ENCODE measurements at places on chromosomes 11 and 22.

DNA sequence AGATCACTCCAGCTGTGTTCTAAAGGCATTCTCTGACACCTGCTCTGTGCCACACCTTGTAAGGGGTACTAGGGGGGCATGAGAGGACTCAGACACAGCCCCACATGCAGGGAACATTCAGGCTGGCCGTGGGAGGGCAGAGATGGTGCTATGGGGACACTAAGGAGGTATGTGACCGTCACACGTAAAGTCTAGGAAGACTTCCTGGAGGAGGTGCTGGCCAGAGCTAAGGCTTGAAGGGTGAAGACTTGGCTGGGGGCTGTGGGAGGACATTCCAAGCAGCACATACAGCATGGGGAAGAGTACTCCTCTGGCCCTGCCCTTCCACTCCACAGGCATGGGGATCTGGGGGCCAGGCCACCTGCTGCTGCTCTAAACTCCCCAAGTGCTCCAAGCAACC is 48.5 kb upstream of the TCF20 start:
- no peaks in the 10 kb centered on the region for H3K36me3 ChIP-seq
- H3K27me3 ChIP-seq: no peaks in the 10 kb centered on the region
- no peak for DNase-seq
- no peak overlapping the region for H3K27ac ChIP-seq

DNA sequence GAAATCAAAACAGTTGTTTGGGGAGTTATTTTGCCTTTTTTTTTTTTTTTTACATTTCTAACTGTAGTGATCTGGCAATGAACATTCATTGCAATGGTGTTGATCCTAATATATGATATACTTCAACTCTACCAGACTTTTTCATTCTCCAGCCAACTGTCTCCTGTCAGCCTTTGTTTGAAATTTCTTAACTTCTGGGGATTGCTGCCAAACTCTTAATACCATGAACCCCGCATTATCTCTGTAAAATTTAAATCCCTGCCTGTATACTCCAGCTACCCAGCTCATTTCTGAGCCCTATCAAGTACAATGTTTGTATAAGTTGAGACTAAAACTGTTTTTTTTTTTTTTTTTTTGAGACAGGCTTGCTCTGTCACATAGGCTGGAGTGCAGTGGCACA is 280.7 kb downstream of the TTC28 start:
- H3K27ac ChIP-seq: no peak overlapping the region
- H3K4me3 ChIP-seq: no peak overlapping the region
- DNase-seq: no peak
- H3K4me1 ChIP-seq: peaks cover 14% of the 10 kb centered on the region

DNA sequence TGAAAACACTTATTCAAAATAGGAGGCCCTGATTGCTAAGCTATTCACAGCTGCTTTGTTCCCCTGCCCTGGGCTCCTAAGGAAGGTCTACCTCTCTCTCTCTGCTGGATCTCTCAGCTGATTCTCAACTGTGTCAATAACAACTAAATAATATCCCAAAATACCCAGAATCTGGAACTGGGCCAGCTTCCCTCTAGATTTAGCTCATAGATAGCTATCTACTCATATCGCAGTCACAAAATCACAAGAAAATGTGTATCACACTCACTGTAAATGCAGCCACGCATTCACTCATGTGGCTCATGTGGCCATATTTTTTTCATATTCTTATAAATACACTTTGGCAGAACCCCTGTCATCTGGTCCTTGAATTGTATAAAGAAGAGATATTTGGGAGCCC is 555.1 kb downstream of the OPCML start:
- H3K4me1 ChIP-seq: peaks cover 2% of the 10 kb centered on the region
- H3K27me3 ChIP-seq: no peaks in the 10 kb centered on the region
- no peak overlapping the region for H3K4me3 ChIP-seq
- H3K27ac ChIP-seq: no peak overlapping the region
- DNase-seq: no peak

DNA sequence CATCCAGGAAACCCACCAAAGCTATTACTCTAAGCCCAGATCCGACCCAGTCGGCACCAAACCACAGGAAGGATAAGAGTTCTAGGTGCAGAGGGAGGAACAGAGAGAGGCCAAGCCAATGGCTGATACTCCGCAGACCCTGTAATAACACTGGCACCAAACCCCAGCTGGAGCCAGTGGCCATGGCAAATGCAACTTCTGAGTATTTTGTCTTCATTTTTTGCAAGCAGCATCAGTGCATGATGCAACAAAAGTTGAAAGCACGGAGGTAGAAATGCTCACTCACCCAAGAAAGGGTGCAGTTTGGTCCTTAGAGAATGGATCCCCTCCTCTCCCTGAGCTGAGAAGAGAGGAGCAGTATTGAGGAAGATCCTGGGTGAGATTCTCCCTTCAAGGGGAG is 2.8 kb downstream of the TMEM121B start:
- DNase-seq: no peak
- H3K36me3 ChIP-seq: no peaks in the 10 kb centered on the region
- no peak overlapping the region for H3K4me3 ChIP-seq
- no peak overlapping the region for H3K27ac ChIP-seq

- H3K36me3 ChIP-seq: no peaks in the 10 kb centered on the region
- H3K27ac ChIP-seq: no peak overlapping the region
- peaks cover 16% of the 10 kb centered on the region for H3K4me1 ChIP-seq
These were observed 31.5 kb downstream of the PACSIN2 start for GRCh38 chr22:42983470-42983869.

- peak; percentile 76 for DNase-seq
- no peaks in the 10 kb centered on the region for H3K36me3 ChIP-seq
- peaks cover 10% of the 10 kb centered on the region for H3K4me1 ChIP-seq
- H3K27me3 ChIP-seq: no peaks in the 10 kb centered on the region
- peak within 1 kb of the TSS; percentile 93 for H3K27ac ChIP-seq
- H3K4me3 ChIP-seq: no peak within 1 kb of the TSS
These were observed at the start of gene OR5A2 for GRCh38 chr11:59426361-59427067. Gene OR5A2 (minus strand): TSS chr11:59426413. CDS start chr11:59422953, 3,460 bp downstream.

- no peak overlapping the region for H3K27ac ChIP-seq
- peaks cover 3% of the 10 kb centered on the region for H3K36me3 ChIP-seq
- no peak for DNase-seq
- H3K4me1 ChIP-seq: peaks cover 22% of the 10 kb centered on the region
These were observed 23.0 kb downstream of the NECTIN1 start for GRCh38 chr11:119706029-119706428.

- H3K27me3 ChIP-seq: no peaks in the 10 kb centered on the region
- H3K27ac ChIP-seq: no peak overlapping the region
- no peak for DNase-seq
- H3K4me3 ChIP-seq: no peak overlapping the region
- peaks cover 10% of the 10 kb centered on the region for H3K4me1 ChIP-seq
- no peaks in the 10 kb centered on the region for H3K36me3 ChIP-seq
These were observed 1057.2 kb downstream of the NTM start for GRCh38 chr11:132427611-132428010.

GRCh38 chr11:62120001-62120400 is 3.8 kb upstream of the INCENP start:
- peaks cover 4% of the 10 kb centered on the region for H3K4me1 ChIP-seq
- no peaks in the 10 kb centered on the region for H3K27me3 ChIP-seq
- H3K27ac ChIP-seq: no peak overlapping the region
- no peak for DNase-seq

GRCh38 chr11:6504166-6504565 is 7.1 kb downstream of the DNHD1 start:
- no peak overlapping the region for H3K4me3 ChIP-seq
- H3K27me3 ChIP-seq: no peaks in the 10 kb centered on the region
- H3K4me1 ChIP-seq: no peaks in the 10 kb centered on the region
- no peak overlapping the region for H3K27ac ChIP-seq
- DNase-seq: no peak

- no peak overlapping the region for H3K4me3 ChIP-seq
These were observed 1.5 kb downstream of the KREMEN1 start for GRCh38 chr22:29074276-29074772.

GRCh38 chr11:7253800-7254199 is 2.1 kb downstream of the SYT9 start:
- H3K36me3 ChIP-seq: no peaks in the 10 kb centered on the region
- H3K4me1 ChIP-seq: no peaks in the 10 kb centered on the region
- H3K4me3 ChIP-seq: no peak overlapping the region
- no peak for DNase-seq

- peak overlapping the region; percentile 83 for H3K4me3 ChIP-seq
- H3K4me1 ChIP-seq: no peaks in the 10 kb centered on the region
- no peak overlapping the region for H3K27ac ChIP-seq
- H3K27me3 ChIP-seq: peaks cover 6% of the 10 kb centered on the region
These were observed 1.4 kb downstream of the TRPC6 start for GRCh38 chr11:101582236-101582988.

- peak overlapping the region; percentile 57 for H3K27ac ChIP-seq
- no peaks in the 10 kb centered on the region for H3K36me3 ChIP-seq
- no peaks in the 10 kb centered on the region for H3K27me3 ChIP-seq
- no peak for DNase-seq
- peaks cover 42% of the 10 kb centered on the region for H3K4me1 ChIP-seq
These were observed 143.1 kb upstream of the RASSF10 start for GRCh38 chr11:12865863-12866595.

- H3K4me1 ChIP-seq: no peaks in the 10 kb centered on the region
- H3K4me3 ChIP-seq: no peak overlapping the region
- peaks cover 4% of the 10 kb centered on the region for H3K27me3 ChIP-seq
- no peak overlapping the region for H3K27ac ChIP-seq
These were observed 82.2 kb upstream of the SEPTIN5 start for GRCh38 chr22:19631899-19632667.

- no peak overlapping the region for H3K4me3 ChIP-seq
- H3K36me3 ChIP-seq: no peaks in the 10 kb centered on the region
- peaks cover 96% of the 10 kb centered on the region for H3K27me3 ChIP-seq
- H3K27ac ChIP-seq: no peak overlapping the region
- H3K4me1 ChIP-seq: peaks cover 10% of the 10 kb centered on the region
These were observed 1.0 kb upstream of the TBX1 start for GRCh38 chr22:19759427-19760057.

DNA sequence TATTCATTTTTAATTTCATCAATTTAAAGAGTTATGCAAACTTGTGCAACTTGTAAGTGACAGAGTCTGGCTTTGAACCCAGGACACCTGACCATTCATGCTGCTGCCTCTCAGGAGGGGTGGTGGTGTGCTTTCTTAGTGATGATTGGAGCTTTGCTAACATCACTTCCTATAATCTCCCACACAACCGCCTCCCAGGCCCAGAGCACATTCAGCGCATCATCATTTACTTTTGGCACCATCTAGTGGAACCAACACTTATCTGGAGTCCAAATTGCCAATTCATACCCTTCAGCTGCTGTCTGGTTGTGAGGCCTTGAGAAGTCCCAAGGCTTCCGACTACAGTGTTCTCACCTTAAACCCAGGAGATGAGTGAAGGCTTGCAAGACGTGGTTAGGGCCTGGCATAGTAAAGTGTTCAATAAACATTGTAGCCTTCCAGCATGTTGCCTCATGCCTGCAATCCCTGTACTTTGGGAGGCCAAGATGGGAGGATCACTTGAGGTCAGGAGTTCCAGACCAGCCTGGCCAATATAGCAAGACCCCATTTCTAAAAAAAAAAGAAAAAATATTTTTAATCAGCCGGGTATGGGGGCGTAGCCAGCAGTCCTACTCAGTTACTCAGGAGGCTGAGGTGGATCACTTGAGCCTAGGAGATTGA is 1.1 kb upstream of the TTLL1 start:
- peaks cover 4% of the 10 kb centered on the region for H3K4me1 ChIP-seq
- H3K4me3 ChIP-seq: no peak overlapping the region
- no peak for DNase-seq
- H3K27me3 ChIP-seq: no peaks in the 10 kb centered on the region
- H3K36me3 ChIP-seq: peaks cover 8% of the 10 kb centered on the region
- H3K27ac ChIP-seq: no peak overlapping the region

GRCh38 chr11:28606930-28607329 is 498.7 kb downstream of the METTL15 start:
- no peaks in the 10 kb centered on the region for H3K36me3 ChIP-seq
- H3K4me3 ChIP-seq: no peak overlapping the region
- DNase-seq: no peak
- H3K27ac ChIP-seq: no peak overlapping the region

DNA sequence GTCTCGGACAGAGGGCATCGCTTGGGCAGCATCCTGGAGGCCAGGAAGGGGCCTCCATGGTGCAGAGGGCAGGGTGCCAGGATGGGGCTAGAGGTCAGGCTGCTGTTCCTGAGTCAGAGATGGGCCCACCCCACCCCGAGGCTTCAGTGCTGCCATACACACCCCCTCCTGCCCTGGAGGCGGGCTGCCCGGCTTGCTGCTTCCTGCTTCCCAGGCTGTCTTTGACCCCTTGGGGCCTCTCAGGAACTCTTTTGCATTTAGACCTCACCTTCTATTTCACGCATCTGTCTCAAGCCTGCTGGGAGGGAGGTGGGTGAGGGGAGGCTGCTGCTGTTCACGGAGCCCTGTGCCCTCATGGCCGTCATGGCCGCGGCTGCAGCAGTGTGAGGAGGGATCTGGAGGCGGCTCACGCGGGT is 6.6 kb upstream of the GRAMD4 start:
- H3K4me3 ChIP-seq: no peak overlapping the region
- H3K27ac ChIP-seq: no peak overlapping the region
- peaks cover 23% of the 10 kb centered on the region for H3K4me1 ChIP-seq
- H3K27me3 ChIP-seq: no peaks in the 10 kb centered on the region
- no peaks in the 10 kb centered on the region for H3K36me3 ChIP-seq
- DNase-seq: no peak

DNA sequence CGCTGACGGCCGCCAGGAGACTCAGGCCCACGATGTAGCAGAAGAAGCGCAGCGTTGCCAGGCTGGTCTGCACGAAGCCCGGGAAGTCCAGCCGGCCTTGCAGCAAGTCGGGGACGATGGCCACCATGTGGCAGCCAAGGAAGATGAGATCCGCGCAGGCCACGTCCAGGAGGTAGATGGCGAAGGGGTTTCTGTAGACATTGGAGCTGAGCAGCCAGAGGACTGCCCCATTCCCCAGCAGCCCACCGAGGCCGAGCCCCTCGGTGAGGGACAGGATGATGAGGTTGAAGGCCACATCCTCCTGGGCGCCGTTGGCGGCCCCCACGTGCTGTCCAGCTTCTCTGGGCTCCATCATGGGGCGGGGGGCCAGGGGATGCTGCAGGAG is 3.8 kb downstream of the MRGPRE start:
- peaks cover 15% of the 10 kb centered on the region for H3K4me1 ChIP-seq
- no peaks in the 10 kb centered on the region for H3K36me3 ChIP-seq
- DNase-seq: no peak
- H3K4me3 ChIP-seq: no peak overlapping the region

GRCh38 chr22:23098230-23098705 is 27.9 kb downstream of the GNAZ start:
- peaks cover 16% of the 10 kb centered on the region for H3K36me3 ChIP-seq
- H3K27ac ChIP-seq: no peak overlapping the region

DNA sequence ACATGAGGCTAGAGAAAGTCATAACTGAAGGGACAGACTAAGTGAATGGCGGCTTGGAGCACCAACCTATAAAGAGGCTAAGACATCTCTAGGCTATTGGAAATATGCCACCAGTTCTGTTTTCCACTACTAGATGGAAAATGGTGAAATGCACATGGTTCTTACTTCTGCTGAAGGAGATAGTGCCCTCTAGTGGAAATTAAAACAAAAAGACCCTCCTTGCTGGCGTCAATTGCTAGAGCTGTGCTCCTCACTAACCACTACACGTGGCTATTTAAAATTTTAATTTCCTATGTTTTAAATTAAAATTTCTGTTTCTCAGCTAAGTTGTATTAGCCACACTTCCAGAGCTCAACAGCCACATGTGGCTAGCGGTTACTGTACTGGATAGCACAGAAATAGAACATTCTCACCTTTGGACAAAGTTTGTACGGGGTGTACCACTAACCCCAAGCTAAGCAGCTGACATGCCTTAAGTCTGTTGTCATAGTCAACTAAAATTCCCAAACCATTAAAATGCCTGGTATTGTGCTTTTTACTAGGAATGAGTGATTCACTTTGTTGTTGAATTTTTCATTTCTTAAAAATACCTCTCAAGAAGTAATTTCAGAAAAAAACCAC is 34.1 kb upstream of the CALCA start:
- no peaks in the 10 kb centered on the region for H3K36me3 ChIP-seq
- no peaks in the 10 kb centered on the region for H3K27me3 ChIP-seq
- no peak overlapping the region for H3K27ac ChIP-seq
- H3K4me3 ChIP-seq: no peak overlapping the region

All from neuronal stem cell (in vitro differentiated cells).